Activated naive CD4-positive, alpha-beta T cell (primary cell): ENCODE measurements at places on chromosomes 1 and 21.

GRCh38 chr1:174877208-174877673, 122.5 kb upstream of the CACYBP start:
- DNase-seq = no peak

- no peak for DNase-seq
Measured at GRCh38 chr1:25502957-25503356, 40.4 kb upstream of the LDLRAP1 start.

GRCh38 chr1:3469849-3470649, 15.6 kb downstream of the ARHGEF16 start:
- DNase-seq = no peak

- DNase-seq = no peak
Measured at GRCh38 chr1:203041351-203041932, 15.2 kb downstream of the PPFIA4 start.

- no peak for DNase-seq
Measured at GRCh38 chr1:160850993-160851392, 11.7 kb downstream of the CD244 start.

DNA sequence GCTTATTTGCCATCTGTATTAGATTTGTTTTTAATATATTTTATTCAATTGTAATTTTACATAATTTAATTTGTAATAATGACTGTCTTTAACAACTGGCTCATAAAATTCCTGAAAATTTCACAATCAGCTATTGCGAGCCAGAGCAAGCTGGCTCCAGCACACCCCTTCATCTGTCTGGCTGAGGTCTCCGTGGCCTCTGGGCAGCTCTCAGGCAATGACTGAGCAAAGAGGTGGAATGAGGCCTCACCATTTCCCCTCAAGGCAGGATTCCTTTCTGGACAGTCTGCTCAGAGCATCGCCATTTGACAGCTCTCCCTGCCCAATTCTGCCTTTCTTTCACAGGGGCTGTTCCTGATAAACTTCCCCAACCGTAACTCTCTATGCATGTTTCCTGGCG, 5.8 kb upstream of the KANK4 start:
- DNase-seq = no peak

DNA sequence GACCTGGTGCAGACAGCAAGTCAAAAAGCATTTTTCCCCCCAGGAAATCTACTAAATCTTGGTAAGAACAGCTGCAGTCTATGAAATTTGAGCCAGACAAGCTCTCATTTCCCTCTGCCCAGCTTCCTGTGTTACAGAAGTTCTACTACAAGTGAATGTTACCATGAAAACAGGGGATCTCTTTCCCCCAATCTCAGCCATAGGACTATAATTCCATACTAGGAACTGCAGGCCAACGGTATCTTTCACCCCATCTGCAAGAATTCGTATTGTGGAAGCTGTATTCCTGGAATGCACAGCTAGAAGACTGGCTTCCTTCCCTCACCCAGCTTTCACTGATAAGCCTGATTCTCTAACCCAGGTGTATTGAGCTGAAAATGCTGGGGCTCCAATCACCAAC, 1655.4 kb downstream of the BRINP3 start:
- no peak for DNase-seq

- DNase-seq = no peak
Measured at GRCh38 chr1:94559921-94560320, 18.4 kb upstream of the F3 start.

GRCh38 chr1:88134983-88135921, 548.8 kb upstream of the PKN2 start:
- no peak for DNase-seq

- DNase-seq = no peak
Measured at GRCh38 chr21:17082843-17083483, 429.9 kb upstream of the CXADR start.

GRCh38 chr1:180201451-180202200, 28.4 kb upstream of the LHX4 start:
- no peak for DNase-seq

- no peak for DNase-seq
Measured at GRCh38 chr1:184793967-184794366, 39.3 kb upstream of the EDEM3 start.
